ENCODE measurements at places on chromosomes 4 and X.

- peak; percentile 52 for DNase-seq
These were observed 21.2 kb upstream of the USP9X start for GRCh38 chrX:41064018-41064417.

DNA sequence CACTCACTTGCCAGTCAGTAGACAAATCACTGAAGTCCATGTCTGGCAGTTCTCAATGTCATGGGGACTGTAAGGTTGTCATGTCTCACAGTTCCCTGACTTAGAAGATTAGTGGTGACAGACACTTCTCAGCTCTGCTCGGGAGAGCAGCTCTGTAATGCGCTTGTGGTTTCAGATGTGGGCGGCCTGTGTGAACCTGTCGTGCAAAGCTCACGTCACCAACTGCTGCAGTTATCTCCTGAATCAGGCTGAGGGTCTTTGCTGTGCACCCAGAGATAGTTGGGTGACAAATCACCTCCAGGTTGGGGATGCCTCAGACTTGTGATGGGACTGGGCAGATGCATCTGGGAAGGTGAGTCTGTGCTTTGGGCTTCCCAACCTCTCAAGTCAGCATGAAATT, at the start of gene IL9R:
Gene IL9R, plus strand, starts transcription at position 261 of the 400 bp plus-strand sequence. Its CDS starts 64 bp downstream, at position 325.
- no peak for DNase-seq

GRCh38 chrX:10074241-10074941, 82.4 kb upstream of the CLCN4 start:
- DNase-seq: no peak

- no peak for DNase-seq
These were observed 62.7 kb upstream of the EDNRA start for GRCh38 chr4:147418226-147418625.

DNA sequence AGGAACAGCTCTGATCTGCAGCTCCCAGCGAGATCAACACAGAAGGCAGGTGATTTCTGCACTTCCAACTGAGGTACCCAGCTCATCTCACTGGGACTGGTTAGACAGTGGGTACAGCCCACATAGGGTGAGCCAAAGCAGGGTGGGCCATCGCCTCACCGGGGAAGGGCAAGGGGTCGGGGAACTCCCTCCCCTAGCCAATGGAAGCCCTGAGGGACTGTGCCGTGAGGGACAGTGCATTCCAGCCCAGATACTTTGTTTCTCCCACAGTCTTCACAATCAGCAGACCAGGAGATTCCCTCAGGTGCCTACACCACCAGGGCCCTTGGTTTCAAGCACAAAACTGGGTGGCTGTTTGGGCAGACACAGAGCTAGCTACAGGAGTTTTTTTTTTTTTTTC, 555.9 kb downstream of the BCOR start:
- DNase-seq: no peak

DNA sequence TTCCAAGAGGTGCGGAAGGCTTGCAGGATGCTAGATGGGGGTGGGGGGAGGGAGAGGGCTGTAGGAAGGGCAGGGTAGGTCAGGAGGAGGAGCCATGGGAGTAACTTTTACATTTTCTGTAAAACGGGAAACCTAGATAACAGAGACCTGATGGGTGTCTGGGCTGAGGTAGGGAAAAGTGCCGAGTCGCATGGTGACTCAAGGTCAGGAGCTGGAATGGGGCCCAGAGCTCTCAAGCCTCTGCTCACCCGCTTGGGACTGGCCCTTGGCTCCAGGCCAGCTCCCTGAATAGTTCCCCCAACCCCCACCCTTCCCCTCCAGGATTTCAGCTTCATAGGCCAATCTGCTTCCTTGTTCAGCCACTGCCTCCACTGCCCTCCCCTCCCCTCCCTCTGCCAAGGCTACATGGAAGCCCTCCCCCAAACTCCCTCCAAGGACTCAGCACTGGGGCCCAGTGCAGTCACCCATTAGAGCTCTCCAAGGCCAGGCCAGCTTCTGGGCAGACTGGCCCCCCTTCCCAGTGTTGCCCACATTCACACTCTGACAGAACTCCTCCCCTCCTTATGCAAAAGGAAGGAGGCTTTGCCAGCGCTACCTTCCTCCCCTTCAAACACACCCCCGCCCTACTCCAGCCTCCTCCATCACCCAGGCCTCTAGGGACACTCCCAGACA, 43.6 kb downstream of the TSC22D3 start:
- peak; percentile 97 for DNase-seq

GRCh38 chr4:112423591-112423990, 92.4 kb downstream of the NEUROG2 start:
- no peak for DNase-seq
